ENCODE measurements at places on chromosomes 2 and 18.

DNA sequence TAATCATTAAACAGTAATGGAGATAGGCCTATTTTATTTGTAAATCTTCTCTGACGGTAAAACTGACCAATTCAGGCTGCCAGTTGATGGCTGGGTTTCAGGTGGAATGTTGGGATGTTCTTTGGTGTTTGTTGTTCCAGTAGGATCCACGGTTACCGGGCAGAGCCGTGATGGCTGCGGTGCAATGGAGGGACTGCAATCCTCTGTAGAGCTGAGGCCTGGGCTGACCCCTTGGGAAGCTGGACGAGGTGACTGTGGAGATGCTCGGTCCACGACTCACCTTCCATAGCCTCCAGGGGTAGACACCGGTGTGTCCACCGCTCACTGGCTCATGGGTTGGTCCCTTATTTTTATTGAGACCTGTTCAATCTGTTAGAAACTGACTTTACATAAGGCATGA, 42.5 kb downstream of the ZNF519 start:
- DNase-seq = no peak

GRCh38 chr2:42947809-42948600, 155.6 kb upstream of the HAAO start:
- DNase-seq = no peak

- DNase-seq = peak; percentile 93
Measured at GRCh38 chr2:165067643-165068486, 112.5 kb upstream of the SLC38A11 start.

GRCh38 chr2:113324684-113325160, 46.0 kb upstream of the PAX8 start:
- DNase-seq = peak; percentile 58

DNA sequence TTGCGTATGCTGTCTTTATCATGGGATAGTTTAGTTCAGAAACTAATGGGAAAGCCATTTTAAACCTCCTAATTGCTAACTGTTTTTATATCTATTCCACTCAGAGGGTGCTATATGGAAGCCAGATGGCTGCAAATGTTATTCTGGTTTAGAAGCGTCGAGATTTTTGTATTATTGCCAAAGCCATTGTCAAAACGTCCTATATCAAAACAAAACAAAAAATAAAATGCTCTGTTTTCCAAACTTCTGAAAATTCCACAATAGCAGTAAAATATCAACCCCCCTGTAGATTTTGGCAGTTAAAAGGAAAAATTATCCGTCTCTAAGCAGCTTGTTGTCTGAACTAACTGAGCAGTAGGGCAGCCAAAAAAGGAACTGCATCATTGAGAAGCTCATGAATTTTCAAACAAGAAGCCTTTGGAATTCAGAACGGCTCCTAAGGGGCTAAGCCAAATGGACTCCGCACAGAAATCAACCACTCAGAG, 195.4 kb upstream of the CWC22 start:
- DNase-seq = no peak

GRCh38 chr2:118464046-118464445, 375.8 kb downstream of the INSIG2 start:
- DNase-seq = no peak

- no peak for DNase-seq
Measured at GRCh38 chr2:138432971-138433370, 68.6 kb upstream of the SPOPL start.

GRCh38 chr2:220544049-220544448, 916.6 kb downstream of the SLC4A3 start:
- DNase-seq = no peak

DNA sequence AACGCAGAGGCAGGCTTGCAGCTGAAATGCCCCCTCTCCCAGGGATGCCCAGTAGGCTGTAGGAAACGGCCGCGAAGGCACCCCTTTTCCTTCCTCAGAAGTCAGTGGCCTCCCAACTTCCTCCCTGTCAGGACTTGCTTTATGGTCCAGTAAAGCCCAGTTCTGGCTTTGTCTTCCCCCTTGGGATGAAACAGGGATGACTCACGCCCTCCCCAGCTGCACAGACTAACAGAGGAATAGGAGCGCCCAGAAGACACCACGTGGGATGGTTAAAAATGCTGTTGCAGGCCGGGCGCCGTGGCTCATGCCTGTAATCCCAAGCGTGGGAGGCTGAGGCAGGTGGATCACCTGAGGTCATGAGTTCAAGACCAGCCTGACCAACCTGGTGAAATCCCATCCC, 6.9 kb downstream of the CREG2 start:
- DNase-seq = no peak

DNA sequence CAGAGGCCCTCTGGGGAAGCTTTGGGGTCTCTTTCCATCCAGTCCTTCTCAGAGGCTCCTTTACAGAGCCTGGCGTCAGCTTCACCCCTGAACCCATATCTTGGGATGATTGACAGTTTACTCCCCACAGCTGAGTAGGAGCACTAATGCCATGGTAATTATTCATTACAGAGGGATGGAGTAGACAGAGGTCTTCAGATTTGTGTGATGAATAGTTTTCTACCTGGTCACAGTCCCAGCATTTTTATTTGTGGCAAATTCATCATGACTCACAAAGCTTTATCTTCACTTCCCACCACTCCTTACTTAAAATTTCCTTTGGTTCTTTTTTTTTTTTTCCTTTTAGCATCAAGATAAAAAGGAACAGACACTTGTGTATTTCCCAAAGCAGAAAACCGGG, 104.2 kb downstream of the CCDC85A start:
- no peak for DNase-seq

DNA sequence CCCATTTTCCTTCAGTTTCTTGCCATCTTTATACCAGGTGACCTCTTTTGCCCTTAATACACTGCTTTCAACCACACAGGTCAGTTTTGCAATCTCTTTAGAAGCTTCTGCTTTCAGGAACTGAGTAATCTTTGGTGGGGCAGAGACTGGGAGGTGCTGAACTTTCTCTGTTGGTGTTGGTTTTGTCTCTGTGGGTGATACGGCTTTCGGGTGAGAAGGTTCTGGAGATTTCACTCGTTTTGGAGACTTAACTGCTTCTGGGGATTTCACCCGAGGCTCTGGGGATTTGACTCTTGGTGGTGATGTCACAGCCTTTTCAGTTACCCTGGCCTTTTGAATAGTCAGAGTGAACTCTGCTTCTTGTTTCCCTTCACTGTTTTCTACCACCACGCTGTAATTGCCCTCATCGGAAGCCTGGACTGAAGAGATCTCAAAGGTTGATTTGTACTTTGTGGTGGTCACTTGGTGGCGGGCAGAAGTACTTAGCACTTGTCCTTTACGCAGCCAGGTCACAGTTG, 50.4 kb downstream of the PLEKHA3 start:
- DNase-seq = no peak

- DNase-seq = no peak
Measured at GRCh38 chr2:43787895-43788294, 14.1 kb downstream of the DYNC2LI1 start.

GRCh38 chr2:158745067-158745865, 49.9 kb upstream of the DAPL1 start:
- peak; percentile 39 for DNase-seq

DNA sequence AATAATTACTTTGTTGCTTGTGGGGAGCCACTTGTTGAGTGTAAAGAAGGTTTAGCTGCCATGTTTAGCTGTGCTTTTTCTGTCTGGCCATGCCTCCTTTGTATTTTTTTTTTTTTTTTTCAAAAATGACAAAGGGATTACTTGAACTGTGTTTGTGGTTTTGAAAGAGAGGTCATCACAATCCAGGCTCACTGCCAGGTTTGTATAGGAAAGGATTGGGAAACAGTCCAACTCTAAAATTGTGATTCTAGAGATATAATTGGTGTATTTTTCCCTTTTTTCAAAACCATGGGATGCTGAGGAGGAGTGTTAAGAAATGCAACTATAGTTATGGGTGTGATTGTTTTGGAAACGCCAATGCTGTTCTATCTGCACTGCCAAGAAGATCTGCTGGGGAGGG, 4.3 kb downstream of the ITPRIPL1 start:
- no peak for DNase-seq

DNA sequence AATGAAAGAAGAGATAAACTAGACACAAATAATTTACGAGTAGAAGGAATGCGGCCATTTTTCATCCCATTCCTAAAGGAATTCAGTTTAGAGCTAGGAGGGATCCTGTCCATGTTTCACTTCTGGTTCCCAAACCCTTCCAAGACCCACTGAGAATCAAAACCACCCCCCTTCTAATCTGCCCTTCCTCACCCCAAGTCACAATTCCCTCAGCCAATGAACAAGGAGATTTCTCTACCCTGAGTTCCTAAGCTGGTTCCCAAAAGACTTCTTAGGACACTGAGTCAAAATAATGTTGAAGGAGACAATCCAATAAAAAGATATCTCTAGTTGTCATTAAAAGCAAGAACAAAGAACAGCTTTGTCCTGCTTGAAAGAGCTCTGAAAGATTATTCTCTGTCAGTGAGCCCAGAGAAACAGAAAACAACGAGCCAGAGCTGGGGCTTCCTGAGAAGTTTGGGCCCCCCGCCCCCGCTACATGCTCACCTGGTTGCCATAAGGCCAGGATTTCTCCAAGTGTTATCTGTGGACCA, 45.7 kb downstream of the STK39 start:
- DNase-seq = no peak
